ENCODE measurements at places on chromosomes 2 and 18.

DNA sequence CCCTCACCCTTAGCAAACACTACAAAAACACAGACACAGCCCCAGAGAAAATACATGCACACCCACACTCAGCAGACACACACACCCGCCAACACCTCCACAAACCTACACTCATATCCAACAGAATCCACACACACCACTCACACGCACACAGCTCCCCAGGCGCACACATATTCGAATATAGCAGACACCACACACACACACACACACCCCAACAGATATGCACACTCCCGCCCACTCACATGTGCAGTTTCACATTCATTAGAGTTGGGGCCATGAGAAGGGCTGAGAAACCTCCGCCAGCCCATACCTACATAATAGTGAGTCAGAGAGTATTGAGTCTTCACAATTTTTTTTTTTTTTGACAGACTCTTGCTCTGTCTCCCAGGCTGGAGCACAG, 29.4 kb upstream of the NOTO start:
- DNase-seq, result no peak

- no peak for DNase-seq
These were observed 809.9 kb downstream of the TSN start for GRCh38 chr2:122565364-122565763.

GRCh38 chr2:10266133-10266620, 36.5 kb upstream of the HPCAL1 start:
- no peak for DNase-seq

DNA sequence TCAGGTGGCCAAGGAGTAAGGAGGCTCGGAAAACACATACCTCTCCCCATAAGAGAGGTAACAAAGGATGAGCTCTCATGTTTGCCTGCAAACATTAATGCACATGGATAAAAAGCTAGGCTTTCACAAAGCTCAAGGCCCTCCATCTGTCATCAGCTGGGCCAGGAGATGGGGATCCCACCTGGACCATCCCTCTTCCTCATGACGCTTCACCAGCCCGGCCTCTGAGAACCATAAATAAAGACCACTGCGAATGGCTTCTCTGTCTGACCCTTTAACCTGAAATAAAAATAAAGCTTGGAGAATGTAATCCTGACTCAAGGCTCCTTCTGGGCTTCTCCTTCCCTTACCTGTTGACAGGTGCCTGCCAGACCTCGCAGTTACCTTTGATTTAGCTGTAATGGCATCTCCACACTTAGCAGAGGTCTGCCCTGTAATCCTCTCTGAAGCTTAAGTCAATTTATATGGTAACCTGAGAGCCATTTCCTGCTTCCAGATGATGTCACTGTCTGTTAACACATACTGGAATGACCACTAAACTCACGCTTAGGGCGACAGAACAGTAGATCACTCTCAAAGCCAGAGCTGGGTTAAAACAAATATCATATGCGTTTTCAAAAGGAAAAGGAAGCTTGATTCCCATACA, 29.3 kb upstream of the FOXI3 start:
- no peak for DNase-seq

- DNase-seq, result no peak
These were observed 602.9 kb downstream of the NYAP2 start for GRCh38 chr2:226002438-226002837.

GRCh38 chr2:11327871-11328270, 16.6 kb downstream of the ROCK2 start:
- no peak for DNase-seq

DNA sequence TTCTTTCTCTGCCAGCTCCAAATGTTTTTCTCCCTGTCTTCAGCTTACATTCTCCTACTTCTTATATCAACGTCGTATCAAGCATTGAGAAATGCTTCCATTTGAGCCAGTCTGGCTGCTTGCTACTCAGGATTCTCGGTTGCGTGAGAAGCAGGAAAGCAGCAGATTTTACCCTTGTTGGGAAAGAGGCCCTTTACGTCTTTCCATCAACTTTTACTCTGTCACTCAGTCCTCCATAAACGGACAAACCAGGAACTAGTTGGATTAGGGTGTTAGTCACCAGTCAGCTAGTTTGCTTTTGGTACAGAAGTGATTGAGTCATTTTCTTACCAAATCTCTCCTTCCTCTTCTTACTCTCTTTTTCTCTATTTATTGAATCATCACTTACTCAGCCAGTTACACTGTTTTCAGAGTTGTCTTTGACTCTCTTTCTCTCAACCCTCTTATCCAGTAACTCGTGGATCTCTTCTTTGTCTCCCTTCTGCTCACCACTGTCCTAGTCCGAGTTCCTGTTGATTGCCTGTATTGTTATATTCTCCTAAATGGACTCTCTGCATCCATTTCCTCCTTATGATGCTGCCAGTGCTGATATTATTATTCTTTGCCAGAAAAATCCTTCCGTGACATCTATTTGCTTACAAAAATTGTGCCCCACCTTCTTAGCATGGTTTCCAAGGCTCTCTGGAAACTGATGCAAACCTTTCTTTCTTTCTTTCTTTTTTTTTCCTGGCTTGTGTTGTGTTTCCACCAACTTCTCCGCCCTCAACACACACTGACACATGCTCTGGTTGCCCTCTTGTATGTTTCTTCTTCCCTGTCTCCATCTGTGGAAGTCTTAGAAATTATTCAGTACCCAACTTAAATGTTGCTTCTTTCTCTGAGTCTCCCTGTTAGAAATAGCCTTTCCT, 61.5 kb downstream of the VRK2 start:
- DNase-seq, result no peak

GRCh38 chr2:178962805-178963433, 87.0 kb downstream of the CCDC141 start:
- no peak for DNase-seq

All from NCI-H187 (cell line).